ENCODE measurements at places on chromosomes 12 and 14.

GRCh38 chr14:24695265-24696241, 61.6 kb upstream of the GZMB start:
- DNase-seq, result no peak

GRCh38 chr14:74843653-74844052, 32.3 kb downstream of the PROX2 start:
- no peak for DNase-seq

GRCh38 chr12:88558340-88558867, 21.9 kb downstream of the KITLG start:
- no peak for DNase-seq

DNA sequence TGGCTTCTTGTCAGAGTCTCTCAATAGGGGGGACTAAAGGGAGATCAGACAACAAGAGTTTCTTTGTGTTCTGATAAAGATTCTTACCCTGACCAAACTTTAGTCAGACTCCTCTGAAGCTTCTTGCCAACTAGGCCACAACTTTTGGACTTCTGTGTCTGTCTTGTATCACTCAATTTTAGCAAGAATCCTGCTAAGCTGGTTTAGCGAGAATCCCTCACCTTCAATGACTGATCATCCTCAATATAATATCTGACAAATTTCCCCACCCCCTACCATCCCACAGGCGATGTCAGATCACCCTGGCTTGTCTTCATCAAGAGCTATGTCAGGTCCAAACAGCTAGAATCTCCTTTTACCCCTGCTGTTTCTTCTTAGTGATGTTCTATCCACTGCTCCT, 215.2 kb downstream of the RASSF9 start:
- no peak for DNase-seq
